Tibial artery (tissue), 4 donors: ENCODE measurements at places on chromosomes 4 and X.

DNA sequence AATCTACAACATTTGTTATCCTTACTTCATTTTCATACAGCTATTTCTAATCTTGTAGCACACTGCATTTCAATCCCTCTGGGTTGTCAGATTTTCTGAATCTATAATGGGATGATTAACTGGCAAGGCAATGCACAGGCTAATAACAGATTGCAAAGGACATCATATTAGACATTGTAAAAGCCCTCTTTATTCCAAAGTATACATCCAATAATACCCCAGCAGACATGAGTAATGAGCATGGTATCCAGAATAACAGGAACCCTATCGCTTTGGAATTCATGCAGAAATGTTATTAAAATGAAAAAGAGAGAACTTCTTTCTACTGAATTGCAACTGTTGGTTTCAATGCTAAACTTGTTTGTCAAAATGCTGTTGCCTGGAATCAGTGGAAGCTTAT lies 122.9 kb downstream of the C4orf33 start:
- peak overlapping the region; percentile 31 for H3K27ac ChIP-seq
- H3K36me3 ChIP-seq, result no peaks in the 10 kb centered on the region
- H3K27me3 ChIP-seq, result no peaks in the 10 kb centered on the region
- peaks cover 12% of the 10 kb centered on the region for H3K4me1 ChIP-seq
- DNase-seq, result no peak
- peak overlapping the region; percentile 11 for H3K4me3 ChIP-seq

DNA sequence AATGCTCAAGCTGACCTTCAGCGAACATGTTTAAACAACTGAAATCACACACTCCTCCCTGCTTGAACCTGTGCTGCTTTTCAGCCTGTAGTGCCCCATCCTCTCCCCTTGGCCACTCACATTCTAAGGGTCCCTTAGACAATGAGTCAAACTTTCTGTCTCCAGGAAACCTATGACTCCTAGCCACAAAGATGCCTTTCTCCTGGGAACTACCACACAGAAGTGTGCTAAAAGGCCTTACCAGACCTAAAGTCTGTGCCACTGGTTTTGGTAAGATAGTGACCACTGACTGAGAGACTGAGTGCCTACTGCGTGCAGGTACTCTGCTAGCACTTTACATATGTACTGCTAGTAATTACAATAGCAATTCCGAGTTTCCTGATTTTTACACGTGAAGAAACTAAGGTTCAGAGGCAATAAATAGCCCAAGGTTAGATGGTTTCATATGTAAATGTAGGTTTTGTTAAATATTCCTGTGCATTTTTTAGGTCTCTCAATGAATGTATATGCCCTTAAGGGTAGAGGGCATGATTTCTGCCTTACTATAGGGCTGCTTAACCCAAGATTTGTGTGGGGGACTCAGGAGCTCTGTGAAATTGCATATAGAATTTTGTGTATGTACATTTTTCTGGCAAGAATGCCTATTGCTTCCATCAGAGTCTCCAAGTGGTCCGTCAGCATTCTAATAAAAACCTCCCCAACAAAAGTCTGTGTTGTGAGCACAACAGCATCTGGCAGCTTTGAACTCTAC lies 71.1 kb downstream of the NSG1 start:
- H3K4me3 ChIP-seq, result no peak overlapping the region
- no peak for DNase-seq
- no peak overlapping the region for H3K27ac ChIP-seq
- H3K36me3 ChIP-seq, result peaks cover 73% of the 10 kb centered on the region
- no peaks in the 10 kb centered on the region for H3K27me3 ChIP-seq

DNA sequence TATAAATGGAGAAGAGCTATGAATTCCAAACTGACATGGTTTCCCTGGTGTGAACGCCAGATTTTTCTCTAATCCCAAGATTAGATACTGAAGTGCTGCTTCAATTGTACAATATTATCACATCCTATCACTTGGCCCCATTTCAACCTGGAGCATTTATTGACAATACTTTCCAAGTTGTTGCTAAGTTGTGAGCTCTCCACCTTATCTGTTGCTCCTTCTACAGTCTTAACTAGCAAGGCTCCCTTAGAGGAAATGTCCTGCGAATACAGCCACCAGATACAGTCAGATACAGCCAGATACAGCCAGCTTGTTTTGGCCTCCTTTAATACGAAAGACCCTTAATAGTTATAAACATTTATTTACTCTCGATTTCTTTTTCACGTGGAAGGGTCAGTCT lies 466.3 kb upstream of the FAM241A start:
- H3K4me1 ChIP-seq, result no peaks in the 10 kb centered on the region
- no peak overlapping the region for H3K4me3 ChIP-seq
- no peaks in the 10 kb centered on the region for H3K27me3 ChIP-seq
- no peak for DNase-seq
- no peaks in the 10 kb centered on the region for H3K36me3 ChIP-seq

GRCh38 chrX:150032742-150033141 lies 94.5 kb upstream of the EOLA2 start:
- no peak overlapping the region for H3K4me3 ChIP-seq
- DNase-seq, result no peak

DNA sequence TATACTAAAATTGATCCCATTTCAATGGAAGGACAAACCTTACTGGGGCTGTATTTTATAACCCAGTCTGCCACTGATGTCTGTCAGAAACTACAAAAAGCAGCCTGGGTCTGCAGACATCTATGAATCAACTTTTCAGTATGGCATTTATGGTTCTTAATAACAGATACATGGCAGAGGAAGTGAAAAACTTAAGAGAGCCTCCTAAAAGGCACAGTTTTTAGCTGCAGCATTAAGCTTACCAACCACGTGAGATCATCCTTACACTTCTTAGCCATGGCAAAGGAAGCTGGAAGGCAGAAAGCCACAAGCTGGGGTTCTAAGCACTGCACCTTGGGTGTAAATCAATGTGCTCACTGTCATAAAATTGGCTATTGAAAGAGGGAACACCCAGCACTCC lies 16.6 kb upstream of the UGT2B17 start:
- no peaks in the 10 kb centered on the region for H3K4me1 ChIP-seq
- H3K36me3 ChIP-seq, result no peaks in the 10 kb centered on the region
- H3K4me3 ChIP-seq, result no peak overlapping the region
- no peak overlapping the region for H3K27ac ChIP-seq
- H3K27me3 ChIP-seq, result no peaks in the 10 kb centered on the region

DNA sequence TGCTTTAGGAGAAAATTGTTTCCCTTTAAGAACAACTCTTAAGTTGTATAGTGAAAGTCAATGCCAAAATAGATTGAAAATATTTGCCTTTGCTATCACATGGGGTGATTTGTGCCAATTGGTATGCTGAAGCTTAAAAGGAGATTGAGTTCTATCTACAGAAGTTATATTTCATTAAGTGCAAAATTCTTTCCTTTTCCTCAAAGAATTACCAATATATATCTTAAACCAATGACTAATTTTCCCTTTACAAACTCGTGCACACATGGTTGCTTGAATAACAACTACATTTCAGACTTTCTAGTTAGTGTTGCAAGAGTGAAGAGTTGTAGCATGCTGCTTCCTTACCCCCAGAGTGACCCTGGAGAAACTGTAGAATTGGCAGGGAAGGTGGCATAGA lies 990.0 kb upstream of the PABPC4L start:
- H3K36me3 ChIP-seq, result no peaks in the 10 kb centered on the region
- H3K27ac ChIP-seq, result no peak overlapping the region
- H3K4me1 ChIP-seq, result no peaks in the 10 kb centered on the region

GRCh38 chr4:13711233-13711785 lies 83.8 kb upstream of the BOD1L1 start:
- H3K27ac ChIP-seq, result no peak overlapping the region
- no peaks in the 10 kb centered on the region for H3K36me3 ChIP-seq
- H3K4me3 ChIP-seq, result no peak overlapping the region
- H3K4me1 ChIP-seq, result no peaks in the 10 kb centered on the region
- no peak for DNase-seq

DNA sequence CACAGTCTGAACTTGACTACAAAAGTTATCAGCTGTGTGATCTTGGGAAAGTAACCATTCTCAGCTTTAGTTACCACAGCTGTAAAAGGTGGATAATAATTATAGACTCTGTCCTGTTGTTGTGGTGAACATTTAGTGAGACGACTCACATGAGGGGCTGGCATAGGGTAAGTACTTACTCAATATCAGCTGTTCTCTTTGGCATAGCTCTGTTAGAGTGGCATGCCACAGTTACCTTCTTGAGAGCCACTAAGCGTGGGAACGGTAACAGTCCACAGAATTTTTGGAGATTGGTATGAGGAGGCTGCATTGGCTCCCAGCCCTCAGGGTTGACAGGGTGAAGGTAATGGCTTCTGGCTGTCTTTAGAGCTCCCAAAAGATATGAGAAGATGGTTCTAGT lies 13.2 kb upstream of the HAND2 start:
- H3K4me1 ChIP-seq, result no peaks in the 10 kb centered on the region
- H3K4me3 ChIP-seq, result no peak overlapping the region
- H3K27ac ChIP-seq, result no peak overlapping the region
- no peaks in the 10 kb centered on the region for H3K36me3 ChIP-seq
- no peak for DNase-seq
- no peaks in the 10 kb centered on the region for H3K27me3 ChIP-seq

GRCh38 chrX:49019599-49020249 lies 17.7 kb upstream of the GRIPAP1 start:
- DNase-seq, result no peak
- H3K27ac ChIP-seq, result no peak overlapping the region
- H3K4me3 ChIP-seq, result no peak overlapping the region
- H3K4me1 ChIP-seq, result no peaks in the 10 kb centered on the region
- H3K27me3 ChIP-seq, result no peaks in the 10 kb centered on the region

- no peaks in the 10 kb centered on the region for H3K4me1 ChIP-seq
- H3K36me3 ChIP-seq, result no peaks in the 10 kb centered on the region
- H3K27ac ChIP-seq, result no peak overlapping the region
- H3K27me3 ChIP-seq, result no peaks in the 10 kb centered on the region
Observed at GRCh38 chrX:126376465-126376864, 176.1 kb downstream of the DCAF12L1 start.

DNA sequence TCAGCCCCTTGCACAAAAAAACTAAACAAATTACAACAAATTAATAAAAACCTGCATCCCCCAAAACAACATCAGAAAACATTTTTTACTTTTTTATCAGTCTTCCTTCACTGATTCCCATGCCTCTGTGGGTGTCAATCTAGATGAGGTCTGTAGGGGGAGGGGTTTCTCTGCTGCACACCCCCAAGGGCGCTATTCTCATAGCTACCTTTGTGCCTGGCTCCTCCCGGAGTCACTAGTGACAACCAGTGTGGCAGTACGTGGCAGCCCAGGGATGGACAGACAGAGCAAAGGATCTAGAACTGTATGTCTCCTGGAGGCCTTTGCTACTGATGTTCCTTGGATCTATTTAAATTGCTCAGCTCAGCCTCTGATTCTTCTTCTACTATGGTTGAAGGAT lies 228.1 kb upstream of the ANXA3 start:
- DNase-seq, result no peak
- no peaks in the 10 kb centered on the region for H3K36me3 ChIP-seq
- no peaks in the 10 kb centered on the region for H3K27me3 ChIP-seq

DNA sequence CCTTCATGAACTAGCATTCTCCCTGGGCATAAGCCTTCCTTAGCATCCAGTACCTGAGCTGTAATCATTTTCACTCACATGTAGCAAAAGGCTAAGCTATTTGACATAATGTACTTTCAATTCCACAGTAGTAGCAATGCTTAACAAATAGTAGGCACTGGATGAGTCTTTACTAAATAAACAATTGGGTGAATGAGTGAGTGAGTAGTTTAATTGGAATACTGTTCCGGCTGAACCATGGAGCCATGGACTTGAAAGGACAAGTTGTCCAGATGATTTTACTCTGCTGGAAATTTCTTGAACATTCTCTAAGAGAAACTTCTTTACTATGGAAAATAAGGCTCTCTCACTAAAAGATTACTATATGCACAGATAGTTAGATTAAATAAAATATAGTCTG lies 159.3 kb downstream of the FAM47B start:
- no peaks in the 10 kb centered on the region for H3K4me1 ChIP-seq
- no peak overlapping the region for H3K27ac ChIP-seq
- DNase-seq, result no peak
- no peaks in the 10 kb centered on the region for H3K27me3 ChIP-seq
- no peaks in the 10 kb centered on the region for H3K36me3 ChIP-seq

- no peak overlapping the region for H3K4me3 ChIP-seq
- no peaks in the 10 kb centered on the region for H3K36me3 ChIP-seq
- no peak overlapping the region for H3K27ac ChIP-seq
- no peaks in the 10 kb centered on the region for H3K4me1 ChIP-seq
- no peak for DNase-seq
Observed at GRCh38 chr4:84568496-84568895, 14.4 kb upstream of the CDS1 start.

- no peak for DNase-seq
- H3K36me3 ChIP-seq, result no peaks in the 10 kb centered on the region
- H3K27me3 ChIP-seq, result no peaks in the 10 kb centered on the region
- no peak overlapping the region for H3K27ac ChIP-seq
Observed at GRCh38 chrX:55107911-55108310, 19.1 kb downstream of the PAGE2 start.

DNA sequence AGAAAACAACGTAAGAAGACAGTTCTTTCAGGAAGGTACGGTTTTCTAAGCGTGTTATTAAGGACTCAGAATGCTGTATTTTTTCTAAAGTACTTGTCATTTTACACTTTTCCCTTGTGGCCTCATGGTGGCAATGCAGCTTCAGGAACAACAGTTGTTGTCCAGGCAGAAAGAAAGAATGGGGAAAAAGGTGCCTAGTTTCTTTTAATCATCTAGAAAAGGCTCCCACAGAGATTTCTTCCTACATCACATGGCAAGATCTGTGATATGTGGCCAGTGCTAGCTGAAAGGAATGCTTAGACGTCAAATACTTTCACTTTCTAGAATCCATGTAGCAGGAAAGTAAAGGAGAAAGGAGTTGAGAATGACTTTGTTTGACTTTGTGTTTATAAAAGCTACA lies 49.0 kb upstream of the TRAM1L1 start:
- no peak overlapping the region for H3K27ac ChIP-seq
- peaks cover 3% of the 10 kb centered on the region for H3K4me1 ChIP-seq
- H3K27me3 ChIP-seq, result no peaks in the 10 kb centered on the region
- H3K4me3 ChIP-seq, result no peak overlapping the region
- H3K36me3 ChIP-seq, result no peaks in the 10 kb centered on the region

DNA sequence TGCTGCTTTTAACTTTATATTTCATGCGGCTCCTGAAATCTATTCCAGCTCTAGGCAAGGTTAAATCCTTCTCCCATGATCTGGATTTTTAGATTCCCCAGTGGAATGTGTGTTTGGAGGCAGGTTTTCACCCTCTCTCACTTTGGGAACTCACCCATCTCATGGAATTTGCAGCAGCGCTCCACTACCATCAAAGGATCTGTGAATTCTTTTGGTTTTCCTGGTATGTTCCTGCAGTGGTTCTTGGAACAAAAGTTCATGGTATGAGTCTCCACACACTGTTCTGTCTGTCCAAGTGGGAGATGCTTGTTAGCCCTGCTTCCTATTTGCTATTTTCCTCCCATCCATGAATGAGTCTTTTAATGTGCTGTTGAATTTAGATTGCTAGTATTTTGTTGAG lies 14.0 kb downstream of the APOOL start:
- no peaks in the 10 kb centered on the region for H3K4me1 ChIP-seq
- no peak overlapping the region for H3K27ac ChIP-seq
- no peaks in the 10 kb centered on the region for H3K36me3 ChIP-seq
- no peaks in the 10 kb centered on the region for H3K27me3 ChIP-seq
- no peak overlapping the region for H3K4me3 ChIP-seq
